AML-193 (cell line): ENCODE measurements at places on chromosomes 6 and 20.

DNA sequence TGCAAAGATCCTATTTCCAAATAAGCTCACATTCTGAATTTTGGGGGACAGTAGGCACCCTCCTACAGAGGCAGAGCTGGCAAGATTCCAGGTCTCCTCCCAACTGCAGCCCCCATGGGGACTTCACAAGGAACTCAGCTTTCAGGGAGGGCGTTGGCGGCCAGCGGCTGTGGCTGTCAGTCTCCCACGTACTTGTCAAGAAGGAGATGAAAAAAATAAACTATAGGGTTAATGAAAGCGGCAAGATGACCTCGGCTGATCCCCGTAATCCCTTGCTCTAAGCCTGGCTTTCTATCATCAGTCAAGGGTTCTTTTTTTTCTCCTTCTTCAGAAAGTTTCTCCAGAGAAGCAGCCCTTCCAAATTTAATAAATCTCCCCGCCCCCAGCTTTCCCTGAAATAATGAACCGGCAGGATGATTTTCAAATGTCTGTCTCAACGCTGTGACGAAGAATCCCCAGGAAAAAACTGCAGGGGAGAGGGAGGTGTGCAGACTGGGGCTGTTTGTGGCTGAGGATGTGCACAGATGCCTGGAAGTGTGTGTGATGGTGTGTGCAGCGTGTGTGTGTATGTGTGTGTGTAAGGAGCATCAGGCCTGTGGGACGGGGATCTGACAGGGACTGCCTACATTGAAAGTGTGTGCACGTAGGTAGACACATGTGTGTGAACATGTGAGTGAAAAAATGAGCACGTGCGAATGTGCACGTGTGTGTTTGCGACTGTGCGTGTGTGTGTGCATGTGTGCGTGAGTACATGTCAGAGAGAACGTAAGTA, 78.7 kb downstream of the SLC2A10 start:
- DNase-seq = no peak

DNA sequence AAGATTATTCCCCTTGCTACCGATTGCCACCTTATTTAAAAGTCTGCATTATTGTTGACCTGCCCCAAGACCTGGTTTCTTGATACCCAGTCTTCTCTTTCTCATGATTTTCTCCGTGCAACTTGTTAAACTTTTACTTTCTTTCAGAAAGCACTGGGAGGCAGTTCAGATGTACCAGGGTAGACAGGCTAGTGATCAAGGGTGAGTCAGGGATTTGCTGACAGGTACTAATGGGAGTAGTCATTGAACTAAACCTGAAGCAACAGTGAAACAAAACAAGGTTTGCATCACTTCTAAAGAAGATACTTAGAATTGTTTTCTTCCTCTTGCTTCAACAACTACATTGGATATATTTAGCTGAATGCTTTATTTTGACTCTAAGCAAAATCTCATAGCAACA, 124.4 kb downstream of the KCNQ5 start:
- no peak for DNase-seq

DNA sequence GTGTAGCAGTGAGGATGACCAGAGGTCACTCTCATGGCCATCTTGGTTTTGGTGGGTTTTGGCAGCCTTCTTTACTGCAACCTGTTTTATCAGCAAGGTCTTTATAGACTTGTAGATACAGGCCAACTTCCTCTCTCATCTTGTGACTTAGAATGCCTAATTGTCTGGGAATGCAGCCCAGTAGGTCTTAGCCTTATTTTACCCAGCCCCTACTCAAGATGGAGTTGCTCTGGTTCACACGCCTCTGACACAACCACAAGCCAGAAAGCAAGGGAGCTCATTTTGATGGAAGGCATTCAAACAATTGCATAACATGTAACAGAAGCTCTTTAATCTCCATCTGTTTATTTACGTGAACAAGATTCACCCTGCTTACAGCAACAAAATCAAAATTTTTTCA, 492.0 kb upstream of the SULF2 start:
- no peak for DNase-seq

- no peak for DNase-seq
Observed at GRCh38 chr20:4833074-4833728, 111.5 kb downstream of the PRND start.
